Keratinocyte (primary cell): ENCODE measurements at places on chromosomes 5 and 9.
A peak's percentile ranks its signal among the peaks of the same experiment; 100 is the strongest.

DNA sequence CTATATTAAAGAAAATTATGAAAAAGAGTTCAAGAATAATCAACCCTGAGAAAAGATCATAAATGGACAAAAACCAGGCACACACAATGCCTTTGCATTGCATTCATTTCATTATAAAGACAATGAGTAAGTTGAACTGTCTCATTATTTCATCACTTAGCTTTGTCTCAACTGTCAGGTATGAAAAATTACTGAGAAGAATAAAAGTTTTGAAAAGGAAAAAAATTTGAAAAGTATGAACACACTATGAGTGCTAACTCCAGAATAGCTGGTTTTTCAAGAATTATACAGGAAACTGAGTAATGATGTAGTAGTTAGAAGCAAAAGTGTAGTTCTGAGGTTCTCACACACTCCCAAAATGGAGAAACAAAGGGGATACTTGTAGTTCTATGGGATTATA lies 16.3 kb upstream of the ANXA1 start:
- DNase-seq, result no peak

DNA sequence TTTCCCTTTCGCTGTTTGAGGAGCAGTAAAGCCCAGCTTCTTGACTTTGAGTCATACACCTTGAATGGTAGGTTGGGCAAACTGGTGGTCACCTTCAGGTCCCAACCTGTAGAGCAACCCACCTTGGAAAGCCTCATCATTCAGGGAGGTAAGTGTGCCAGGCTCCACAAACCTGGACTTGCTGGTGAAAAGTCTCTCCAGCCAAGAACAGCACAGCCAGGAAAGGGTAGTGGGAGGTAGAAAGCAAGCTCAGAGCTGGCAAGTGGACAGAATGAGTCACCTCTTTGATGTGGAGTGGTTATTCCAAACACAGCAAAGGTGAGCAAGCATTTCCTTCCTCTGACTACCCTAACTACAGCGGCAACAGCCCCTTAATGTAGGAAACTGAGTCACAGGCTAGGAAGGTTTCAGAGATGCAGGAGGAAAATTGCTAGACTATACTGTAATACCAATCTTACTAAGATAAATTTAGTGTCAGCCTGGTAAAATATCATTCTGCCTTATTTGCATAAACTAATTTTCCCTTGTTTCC lies 117.5 kb upstream of the MTAP start:
- peak; percentile 100 for DNase-seq

DNA sequence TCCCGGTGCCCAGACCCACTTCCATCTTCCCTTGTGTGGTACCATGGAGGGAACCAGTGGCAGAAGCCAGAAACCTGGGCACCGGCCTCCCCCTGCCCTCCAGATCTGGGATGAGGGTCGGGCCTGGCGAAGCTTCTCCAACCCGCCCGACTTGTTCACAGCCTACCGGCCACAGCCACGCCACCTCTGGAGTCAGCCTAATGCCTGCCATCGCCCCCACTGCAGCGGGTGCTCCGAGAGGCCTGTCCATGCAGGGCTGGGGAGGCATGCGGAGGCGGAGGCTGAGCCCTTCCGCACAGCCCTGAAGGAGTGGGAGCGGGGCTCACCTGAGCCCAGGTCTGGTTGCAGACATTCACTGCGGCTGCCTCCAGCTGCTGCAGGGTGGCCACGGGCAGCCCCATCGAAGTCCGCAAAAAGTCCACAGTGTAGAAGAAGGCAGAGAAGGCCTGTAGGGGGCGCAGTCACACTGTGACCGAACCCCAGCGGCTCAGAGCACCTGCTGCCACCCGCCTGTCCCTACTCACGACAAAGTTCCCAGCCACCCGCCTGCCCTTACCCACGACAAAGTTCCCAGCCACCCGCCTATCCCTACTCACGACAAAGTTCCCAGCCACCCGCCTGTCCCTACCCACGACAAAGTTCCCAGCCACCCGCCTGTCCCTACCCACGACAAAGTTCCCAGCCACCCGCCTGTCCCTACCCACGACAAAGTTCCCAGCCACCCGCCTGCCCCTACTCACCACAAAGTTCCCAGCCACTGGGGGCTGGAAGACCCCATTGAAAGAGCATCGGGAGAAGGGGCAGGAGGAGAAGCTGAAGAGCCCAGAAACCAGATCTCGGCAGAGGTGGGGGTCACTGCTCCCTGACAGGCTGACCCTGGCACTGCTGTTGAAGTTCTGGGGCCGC lies 3.8 kb upstream of the NPDC1 start:
- no peak for DNase-seq

GRCh38 chr5:68332556-68332955 lies 117.0 kb downstream of the PIK3R1 start:
- DNase-seq, result no peak

DNA sequence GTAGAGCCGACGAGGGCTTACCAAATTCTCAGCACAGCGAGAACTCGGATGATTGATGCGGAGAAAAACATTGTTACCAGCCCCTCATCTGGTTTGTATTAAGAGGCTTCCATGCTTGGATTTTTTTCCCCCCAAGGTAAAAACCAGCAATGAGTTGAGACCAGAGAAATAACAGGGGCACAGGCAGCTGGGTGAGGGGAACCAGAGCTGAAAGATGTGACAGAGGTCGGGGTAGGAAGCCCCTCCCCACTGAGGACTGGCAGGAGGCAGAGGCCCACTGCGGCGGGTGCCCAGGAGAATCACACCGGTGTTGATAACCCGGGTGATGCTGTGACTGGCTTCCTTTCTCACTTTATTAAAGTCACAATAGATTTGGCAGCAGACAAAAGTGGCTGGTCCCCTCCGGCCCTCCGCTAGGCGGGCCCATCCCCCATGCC lies 116.5 kb upstream of the PHYKPL start:
- no peak for DNase-seq

- DNase-seq, result no peak
These were observed 175.8 kb upstream of the ATP10B start for GRCh38 chr5:161027763-161028162.

- no peak for DNase-seq
These were observed 87.5 kb upstream of the TLE1 start for GRCh38 chr9:81776834-81777233.

- DNase-seq, result no peak
These were observed 2.9 kb upstream of the LHFPL2 start for GRCh38 chr5:78651468-78651867.

GRCh38 chr9:105195259-105195658 lies 49.2 kb upstream of the SLC44A1 start:
- no peak for DNase-seq

- DNase-seq, result no peak
These were observed 113.4 kb downstream of the EHMT1 start for GRCh38 chr9:137731947-137732813.

GRCh38 chr5:79712741-79713140 lies 23.1 kb downstream of the CMYA5 start:
- no peak for DNase-seq

GRCh38 chr5:149317281-149318048 lies 27.8 kb upstream of the GRPEL2 start:
- DNase-seq, result no peak

- no peak for DNase-seq
These were observed 562.3 kb downstream of the DNAH5 start for GRCh38 chr5:13382232-13382631.

GRCh38 chr5:137753691-137754187 lies 424 bp downstream of the HNRNPA0 start:
- DNase-seq, result peak; percentile 17

GRCh38 chr5:149325166-149325735 lies 20.0 kb upstream of the GRPEL2 start:
- peak; percentile 67 for DNase-seq

- no peak for DNase-seq
These were observed 26.5 kb downstream of the C9orf85 start for GRCh38 chr9:71937898-71938297.

GRCh38 chr5:176652136-176652535 lies 4.9 kb downstream of the TSPAN17 start:
- no peak for DNase-seq

GRCh38 chr9:133752739-133753446 lies 14.7 kb upstream of the SARDH start:
- DNase-seq, result no peak

GRCh38 chr9:92328225-92328624 lies 2.5 kb downstream of the CENPP start:
- no peak for DNase-seq

- DNase-seq, result no peak
These were observed 59.5 kb downstream of the CAMSAP1 start for GRCh38 chr9:135847833-135848232.

GRCh38 chr5:32713770-32714381 lies 2.8 kb downstream of the NPR3 start:
- DNase-seq, result no peak

DNA sequence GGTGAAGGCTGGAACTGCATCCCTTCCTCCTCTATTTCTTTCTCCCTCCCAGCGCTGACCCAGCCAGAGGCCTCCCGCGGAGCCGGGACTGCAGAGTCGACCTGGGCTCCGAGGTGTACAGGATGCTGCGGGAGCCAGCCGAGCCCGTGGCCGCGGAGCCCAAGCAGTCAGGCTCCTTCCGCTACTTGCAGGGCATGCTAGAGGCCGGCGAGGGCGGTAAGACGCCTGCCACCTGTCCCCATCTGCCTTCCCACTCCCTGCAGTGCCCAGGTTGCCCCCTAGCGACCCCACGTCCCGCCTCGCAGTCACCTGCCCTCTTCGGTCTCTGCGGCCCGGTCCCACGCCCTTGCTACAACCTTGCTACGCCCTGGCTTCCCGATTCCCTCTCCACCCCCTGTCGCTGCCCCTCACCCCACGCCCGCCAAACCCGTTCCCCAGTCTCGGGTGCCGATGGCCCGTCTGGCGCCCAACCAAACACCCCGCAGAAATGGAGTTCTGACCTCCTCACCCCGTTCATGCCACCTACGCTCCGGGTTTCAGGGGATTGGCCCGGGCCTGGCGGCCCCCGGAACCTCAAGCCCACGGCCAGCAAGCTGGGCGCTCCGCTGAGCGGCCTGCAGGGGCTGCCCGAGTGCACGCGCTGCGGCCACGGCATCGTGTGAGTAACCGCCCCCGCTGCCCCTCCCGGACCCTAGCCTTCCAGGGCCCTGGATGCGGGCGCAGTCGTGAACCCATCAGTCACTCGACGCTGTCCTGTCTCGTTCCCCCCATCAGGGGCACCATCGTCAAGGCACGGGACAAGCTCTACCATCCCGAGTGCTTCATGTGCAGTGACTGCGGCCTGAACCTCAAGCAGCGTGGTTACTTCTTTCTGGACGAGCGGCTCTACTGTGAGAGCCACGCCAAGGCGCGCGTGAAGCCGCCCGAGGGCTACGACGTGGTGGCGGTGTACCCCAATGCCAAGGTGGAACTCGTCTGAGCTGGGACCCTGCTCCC lies 14.1 kb downstream of the PDLIM4 start:
- DNase-seq, result no peak

DNA sequence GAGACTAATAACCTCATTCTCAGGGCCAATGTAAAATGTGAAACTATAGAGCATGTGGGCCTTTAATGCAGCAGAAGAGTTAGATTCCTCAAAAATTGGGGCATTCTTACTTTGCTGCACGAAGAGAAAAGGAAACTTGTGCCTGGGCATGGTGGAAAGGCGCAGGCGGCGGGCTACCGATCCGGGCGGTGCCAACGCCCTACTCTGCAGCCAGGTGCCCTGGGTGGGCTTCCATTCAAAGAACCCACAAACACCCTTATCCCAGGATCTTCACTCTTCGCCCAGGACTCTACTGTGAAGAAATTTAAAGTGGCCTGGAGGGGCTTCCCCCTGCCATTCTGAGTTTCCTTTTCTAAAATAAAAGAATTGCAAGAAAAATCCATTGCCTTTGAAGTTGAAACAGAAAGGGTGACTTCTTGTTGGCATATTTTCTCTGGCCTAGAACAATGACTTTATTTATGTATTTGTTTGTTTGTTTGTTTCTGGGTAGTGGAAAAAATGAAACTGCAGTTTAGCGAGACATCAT lies 124.9 kb downstream of the TMEM161B start:
- no peak for DNase-seq

DNA sequence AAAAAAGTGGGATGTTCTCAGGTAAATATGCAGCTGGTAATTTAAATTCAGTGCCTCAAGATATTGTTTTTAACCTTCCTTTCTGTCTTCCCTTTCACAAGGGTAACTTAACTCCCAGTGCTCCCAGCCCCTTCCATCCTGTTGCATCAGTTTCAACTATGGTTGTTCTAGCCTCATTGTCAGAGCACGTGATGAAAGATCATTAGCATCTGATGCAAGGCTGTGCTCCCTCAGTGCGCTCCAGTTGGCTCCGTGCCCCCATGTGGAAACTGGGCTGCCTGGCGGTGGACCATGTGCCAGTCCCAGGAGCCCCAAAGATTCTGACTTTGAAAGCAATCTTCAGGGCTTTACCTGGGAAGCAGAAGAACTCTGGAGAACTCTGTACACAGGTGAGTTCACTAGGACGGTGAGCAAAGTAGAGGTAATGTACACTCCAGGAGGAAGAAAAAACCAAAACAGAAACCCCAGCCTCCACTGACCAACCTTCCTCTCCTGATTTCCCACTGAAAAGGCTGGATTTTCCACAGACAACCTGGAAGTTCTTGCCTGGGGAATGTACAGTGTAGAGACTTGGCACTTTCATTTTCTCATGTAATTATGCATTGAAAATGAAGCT lies 96.9 kb downstream of the SLC1A3 start:
- DNase-seq, result no peak

DNA sequence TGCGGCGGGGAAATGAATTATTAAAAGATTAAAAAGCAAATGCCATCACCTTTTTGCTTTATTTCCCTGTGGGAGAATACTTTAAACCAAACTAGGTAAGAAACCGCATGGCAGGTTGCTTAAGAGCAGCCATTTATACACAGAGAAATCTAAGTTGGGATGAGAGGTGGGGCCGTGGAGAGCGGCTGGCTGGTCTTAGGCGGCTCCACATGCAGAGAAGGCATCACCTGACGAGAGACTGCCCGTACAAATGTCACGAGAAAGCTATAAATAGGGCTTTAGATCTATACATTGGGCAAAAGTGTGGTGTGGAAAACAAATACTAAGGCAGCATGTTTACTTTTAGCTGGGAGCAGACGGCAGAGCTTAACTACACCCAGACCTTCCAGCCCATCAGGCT lies 39.4 kb downstream of the MED27 start:
- DNase-seq, result no peak

DNA sequence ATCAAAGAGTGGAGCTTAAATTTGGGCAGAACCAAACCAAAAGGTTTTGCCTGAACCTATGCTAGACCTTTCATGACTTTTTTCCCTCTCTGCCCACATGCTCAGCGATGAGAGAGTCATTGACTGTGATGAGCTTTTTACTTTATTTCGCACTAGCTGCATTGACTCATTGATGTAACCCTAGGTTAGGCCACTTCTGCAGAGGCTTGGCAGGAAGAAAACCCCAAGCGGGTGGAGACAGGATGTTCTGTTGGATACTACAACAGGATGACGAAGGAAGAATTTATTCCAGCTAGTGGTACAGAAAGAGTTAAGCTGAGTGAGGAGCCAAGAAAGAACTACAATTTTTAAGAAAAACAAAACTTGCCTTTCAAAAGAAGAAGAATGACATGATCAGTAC lies 18.4 kb downstream of the AGXT2 start:
- DNase-seq, result no peak
